Activated CD8-positive, alpha-beta memory T cell treated with anti-CD3 and anti-CD28 coated beads for 48 hours (primary cell): ENCODE measurements at places on chromosomes 7 and 10.

- DNase-seq = no peak
Measured at GRCh38 chr10:47184724-47185330, 115.2 kb upstream of the GDF10 start.

- peak; percentile 5 for DNase-seq
Measured at GRCh38 chr7:141071260-141071854, 2.5 kb upstream of the TMEM178B start.

DNA sequence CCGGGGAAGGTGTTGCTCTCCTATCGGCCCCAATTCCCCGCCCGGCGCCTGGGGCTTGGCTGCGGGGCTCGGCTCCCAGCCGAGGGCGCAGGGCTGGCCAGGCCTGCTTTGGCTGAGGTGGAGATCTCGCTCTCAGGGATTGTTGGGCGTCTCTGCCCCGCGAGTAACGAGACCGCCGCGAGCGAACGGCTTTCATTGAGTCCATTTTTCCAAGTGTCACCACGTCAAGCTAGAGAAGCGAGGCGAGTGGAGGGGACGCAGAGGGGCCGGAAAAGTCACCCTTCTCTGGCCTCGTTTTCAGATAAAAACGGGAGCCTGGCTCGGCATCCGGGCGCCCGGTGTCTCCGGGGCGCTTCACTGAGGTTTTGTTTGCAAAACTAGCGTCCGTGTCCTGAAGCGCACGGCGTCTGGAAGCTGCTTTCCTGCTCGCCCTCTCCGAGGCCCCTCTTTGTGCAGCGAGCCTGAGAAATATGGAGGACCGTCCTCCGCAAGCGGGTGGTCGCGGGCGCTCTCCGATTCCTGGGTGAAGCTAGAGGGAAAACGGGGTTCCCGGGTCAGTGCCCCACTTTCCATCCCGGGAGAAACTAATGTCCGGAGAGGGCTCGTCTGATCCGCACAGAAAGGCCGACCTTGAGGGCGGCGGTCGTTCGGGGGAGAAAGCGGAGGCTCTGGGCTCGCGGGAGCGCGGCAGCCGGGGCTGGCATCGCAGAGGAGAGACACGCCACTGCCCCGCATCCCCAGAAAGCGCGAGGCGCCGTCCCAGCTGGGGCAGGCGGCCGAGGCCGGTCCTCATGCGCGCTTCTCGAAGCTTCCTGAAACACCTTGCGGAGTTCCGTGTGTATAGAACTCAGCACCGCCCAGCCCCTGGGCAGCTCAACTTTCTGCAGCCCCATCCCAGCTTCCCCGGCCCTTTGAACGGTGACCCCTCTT, 3.5 kb upstream of the EN2 start:
- no peak for DNase-seq

GRCh38 chr7:226281-226895, 34.0 kb downstream of the FAM20C start:
- DNase-seq = no peak

DNA sequence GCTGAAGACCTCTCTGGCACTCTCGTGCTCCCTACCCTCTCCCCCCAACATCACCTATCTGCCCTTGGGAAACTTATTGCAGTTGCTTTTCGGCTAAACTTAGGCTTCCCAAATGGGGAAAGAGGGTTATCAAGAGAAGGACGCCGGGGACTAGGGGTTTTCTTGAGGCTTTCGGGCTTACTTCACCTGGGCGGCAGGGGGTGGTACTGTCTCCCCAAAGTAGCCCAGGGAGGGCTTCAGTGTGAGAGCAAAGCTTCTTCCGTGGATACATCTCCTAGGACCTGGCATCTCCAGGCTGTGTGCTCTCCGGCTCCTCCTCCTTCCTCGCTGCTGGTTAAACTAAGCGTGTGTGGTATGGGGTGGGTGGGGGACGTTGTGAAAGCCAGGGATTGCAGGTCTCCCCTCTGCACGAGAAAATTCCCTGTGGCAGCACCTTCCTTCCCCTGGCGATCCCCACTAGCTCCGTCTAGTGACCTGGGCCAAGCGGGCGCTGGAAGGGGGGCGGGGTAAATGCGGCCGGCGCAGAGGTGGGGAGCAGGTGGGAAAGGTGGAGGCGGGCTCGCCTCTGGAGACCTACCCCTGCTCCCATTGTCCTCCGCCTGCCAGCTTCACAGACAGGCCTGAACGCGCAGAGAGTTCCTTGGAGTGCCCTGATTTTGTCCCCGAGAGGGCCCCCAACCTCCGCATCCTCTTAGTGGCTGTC, 1.1 kb downstream of the PLXDC2 start:
- DNase-seq = no peak

DNA sequence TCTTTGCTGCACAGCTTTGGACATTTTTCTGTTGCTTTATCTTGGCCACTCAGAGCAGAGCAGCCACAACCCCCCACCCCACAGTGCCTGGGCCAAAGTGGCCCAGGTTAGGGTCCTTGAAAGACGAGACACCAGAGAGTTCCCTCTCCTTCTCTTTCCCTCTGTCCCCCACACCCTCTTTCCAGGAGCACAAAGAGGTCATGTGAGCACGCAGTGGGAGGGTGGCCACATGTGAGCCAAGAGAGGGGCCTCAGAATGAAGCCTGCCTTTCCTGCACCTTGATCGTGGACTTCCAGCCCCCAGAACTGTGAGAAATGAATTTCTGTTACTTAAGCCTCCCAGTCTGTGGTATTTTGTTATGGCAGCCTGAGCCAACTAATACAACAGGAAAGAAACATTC, 14.6 kb upstream of the MSMB start:
- no peak for DNase-seq

- no peak for DNase-seq
Measured at GRCh38 chr10:74072503-74072902, 74.6 kb downstream of the VCL start.

DNA sequence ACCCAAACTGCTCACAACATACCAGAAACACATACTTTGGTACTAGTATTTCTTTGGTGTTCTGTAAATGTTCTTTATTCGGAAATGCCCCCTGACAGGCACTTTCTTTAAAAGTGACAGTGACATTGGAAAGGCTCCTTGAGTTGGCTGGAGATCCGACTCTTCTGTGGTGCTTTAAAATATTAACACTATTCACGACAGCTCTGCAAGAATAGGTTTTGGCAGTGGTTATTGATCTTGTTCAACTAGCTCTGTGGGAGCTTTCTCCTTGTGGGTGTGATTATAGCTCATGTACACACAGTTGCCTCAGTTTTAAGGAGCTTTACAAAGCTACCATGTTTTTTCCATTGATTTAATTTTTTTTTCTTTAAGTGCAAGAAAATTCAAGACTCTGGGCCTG, 30.3 kb upstream of the SLC39A12 start:
- DNase-seq = no peak

- DNase-seq = no peak
Measured at GRCh38 chr7:25831062-25831691, 320.8 kb upstream of the NFE2L3 start.

GRCh38 chr7:119482209-119482608, 790.8 kb upstream of the KCND2 start:
- no peak for DNase-seq

DNA sequence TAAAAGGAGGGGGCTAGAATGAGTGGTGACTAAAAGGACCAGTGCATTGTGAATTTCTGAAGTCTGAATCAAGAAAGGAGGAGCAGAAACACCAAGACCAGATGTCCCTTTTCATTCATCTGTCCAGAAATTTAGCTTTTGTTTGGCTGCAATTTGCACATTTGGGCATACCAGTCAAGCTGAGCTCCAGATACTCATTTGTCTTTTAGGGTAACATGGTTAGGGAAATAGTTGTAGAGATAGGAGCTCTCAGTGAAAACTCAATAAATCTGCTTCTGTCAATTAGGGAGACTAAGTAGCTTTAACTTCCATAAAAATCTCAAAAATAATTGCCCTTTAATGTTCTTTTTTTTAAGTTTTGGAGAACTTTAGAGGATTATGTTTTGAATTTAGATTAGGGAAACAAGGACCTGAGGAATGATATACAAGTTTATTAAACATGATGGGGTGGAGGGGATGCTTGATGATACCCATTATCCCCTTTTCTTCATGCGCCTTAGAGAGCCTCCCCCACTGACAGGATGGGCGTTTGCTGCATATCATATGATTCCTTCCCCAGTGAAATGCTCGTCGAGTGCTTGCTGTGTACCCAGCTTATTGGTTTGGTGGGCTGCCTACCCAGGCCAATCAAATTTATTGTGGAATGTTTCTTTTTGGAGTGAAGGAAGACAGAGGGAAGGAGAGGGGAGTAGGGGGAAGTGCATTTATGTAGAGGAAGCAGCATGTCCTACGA, 50.7 kb upstream of the RPA3 start:
- DNase-seq = no peak

DNA sequence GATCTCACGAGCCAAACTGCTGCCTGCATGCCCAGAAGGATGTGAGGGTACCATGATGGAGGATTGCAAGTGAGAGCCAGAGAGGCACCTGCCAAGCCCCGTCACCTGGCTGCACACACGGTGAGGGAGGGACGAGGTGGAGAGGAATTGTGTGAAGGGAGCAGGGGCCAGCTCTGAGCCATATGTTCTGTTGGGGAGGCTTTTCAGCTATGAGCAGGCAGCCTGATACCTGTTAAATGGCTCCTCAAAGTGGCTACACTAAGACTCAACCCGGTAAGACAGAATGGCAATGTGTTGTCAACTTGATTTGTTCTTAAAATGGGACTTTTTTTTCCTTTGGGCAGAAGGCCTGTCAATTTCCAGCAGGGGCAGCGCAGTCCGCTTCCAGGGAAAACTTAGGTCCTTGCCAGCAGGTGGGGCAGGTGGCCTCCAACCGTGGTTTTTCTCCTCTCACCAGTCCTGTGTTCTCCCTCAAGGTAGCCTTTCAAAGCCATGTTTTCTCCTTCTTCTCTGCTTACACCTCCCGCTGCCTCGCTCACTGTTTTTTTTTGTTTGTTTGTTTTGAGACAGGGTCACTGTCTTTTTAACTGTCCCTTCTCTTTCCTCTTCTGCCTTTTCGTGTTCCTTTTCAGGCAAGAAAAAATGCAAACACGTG, 57.7 kb upstream of the ZNRF2 start:
- DNase-seq = no peak

DNA sequence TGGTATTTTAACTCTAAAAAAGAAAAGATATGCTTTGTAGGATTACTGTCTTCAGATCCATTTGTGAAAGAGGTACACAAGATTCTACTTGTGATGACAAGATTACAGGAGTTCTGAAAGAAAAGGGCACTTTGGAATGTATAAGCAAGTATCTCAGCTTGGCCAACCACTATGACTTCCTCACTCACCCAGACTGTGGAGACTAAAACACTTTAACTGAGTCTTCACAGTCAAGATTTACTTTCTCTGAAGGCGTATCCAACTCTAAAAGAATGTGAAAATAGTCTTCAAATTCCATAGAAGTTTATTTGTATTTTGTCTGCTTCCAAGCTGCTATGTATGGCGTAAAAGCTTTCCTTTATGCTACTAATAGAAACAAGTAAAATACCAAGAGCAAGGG, 76.1 kb upstream of the SRRM3 start:
- no peak for DNase-seq

DNA sequence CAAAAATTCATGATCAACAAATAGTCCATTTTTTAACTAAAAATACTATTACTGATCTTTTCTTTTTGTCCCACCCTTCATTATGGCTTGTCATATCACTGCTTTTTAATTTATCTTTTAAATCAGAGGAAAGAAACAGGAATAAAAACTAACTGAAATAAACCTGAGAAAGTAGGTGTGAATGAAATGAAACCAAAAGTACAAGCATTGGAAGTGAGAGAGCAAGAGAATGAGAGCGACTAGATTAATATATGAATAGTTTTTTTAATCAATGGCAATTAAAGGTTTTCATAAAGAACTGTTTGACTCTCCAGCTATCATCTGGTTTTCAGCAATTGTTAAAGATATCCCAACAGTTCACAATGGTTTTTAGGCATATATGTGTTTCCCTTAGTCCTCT, 137.8 kb downstream of the SPAG6 start:
- DNase-seq = no peak

GRCh38 chr10:93420091-93420490, 62.0 kb downstream of the MYOF start:
- no peak for DNase-seq

GRCh38 chr10:3357737-3358136, 185.2 kb upstream of the PITRM1 start:
- DNase-seq = no peak

- DNase-seq = no peak
Measured at GRCh38 chr7:131623154-131623553, 66.7 kb upstream of the PODXL start.

GRCh38 chr7:126723966-126724544, 528.7 kb downstream of the GRM8 start:
- DNase-seq = no peak

GRCh38 chr7:124752310-124752709, 13.3 kb downstream of the GPR37 start:
- DNase-seq = no peak

DNA sequence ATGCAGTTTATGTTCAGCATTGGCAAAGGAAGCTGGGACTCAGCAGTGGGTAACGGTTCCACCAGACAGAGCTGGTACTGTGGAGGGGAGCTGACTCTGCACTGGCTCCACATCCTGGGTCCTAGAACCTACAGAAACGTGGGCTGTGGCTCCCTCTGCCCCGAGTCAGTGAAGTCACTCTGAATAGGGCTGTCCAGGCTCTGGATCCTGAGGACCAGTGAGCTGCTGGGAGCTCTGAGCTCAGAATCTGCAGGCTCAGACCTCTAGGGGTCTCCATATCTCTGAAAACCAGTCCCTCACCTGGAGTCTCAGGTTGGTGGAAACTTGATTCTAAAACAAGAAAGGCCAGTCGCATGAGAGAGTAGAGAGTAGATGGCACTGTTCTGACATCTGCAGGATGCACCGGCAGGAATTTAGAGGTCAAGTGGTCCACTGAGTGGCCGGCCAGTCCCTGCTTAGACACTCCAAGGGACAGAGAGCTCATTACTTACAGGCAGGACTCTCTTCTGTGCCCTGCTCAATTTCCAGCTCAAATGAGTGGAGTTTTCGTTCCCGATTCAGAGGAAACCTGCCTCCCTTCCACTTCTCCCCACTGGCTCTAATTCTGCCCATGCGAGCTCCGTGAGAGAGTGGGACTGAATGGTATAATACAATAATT, 18.6 kb downstream of the NPFFR1 start:
- DNase-seq = no peak

GRCh38 chr10:95196046-95196445, 2.0 kb downstream of the ACSM6 start:
- DNase-seq = no peak

- no peak for DNase-seq
Measured at GRCh38 chr7:106839511-106839910, 25.6 kb upstream of the PIK3CG start.

- no peak for DNase-seq
Measured at GRCh38 chr10:31749301-31749700, 179.3 kb downstream of the ARHGAP12 start.

GRCh38 chr10:125774581-125775191, 935 bp downstream of the MMP21 start:
- no peak for DNase-seq

- peak; percentile 7 for DNase-seq
Measured at GRCh38 chr7:87628780-87629569, 777 bp downstream of the RUNDC3B start.

GRCh38 chr10:73781548-73781878, 335 bp upstream of the CHCHD1 start:
- DNase-seq = no peak

- DNase-seq = no peak
Measured at GRCh38 chr7:47941136-47941844, 7.0 kb downstream of the PKD1L1 start.

- DNase-seq = no peak
Measured at GRCh38 chr10:34343764-34344163, 471.3 kb downstream of the PARD3 start.
